B cell (primary cell): ENCODE measurements at places on chromosomes 6 and 20. TPM values are rescaled to one million over a fixed set of nuclear protein-coding genes. Genes with fewer than 3 reads are reported as not detected.

The ADGRG6 gene
- not detected in 2 replicates for total RNA-seq

GRCh38 chr6:38307740-38308139, 332.0 kb downstream of the BTBD9 start:
- peak; percentile 54 for DNase-seq

DNA sequence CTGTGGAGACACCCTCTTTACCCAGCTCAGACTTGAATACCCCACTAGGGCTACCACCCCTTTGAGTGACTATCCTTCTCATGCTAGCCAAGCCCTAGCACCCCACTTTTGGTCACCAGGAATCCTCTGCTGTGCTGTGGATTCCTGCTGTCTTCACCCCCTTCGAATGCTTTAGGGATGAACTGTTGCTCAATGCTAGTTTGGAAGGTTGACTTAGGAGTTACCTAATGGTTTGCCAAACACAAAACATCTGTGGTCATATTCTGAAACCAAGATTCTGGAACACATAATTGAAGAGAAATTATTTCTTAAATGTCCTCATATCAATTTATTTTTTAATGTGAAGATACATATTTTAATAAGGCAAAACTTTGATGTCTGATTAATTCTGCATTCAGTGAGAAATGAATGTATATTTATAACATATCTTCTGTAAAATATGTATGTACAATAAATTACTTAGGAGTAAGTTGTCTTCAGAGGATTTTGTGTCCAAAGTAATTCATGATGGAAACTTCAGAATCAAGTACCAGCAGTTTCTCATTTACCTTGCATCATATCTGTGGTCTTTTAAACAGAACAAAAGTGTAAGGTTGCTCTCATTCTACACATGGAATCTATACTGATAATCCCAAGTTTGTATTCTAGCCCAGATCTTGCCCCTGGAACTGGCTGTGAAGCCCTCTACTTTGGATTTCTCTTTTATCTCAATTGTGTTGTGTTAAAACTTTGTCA, 46.9 kb downstream of the TMEM200A start:
- DNase-seq: no peak

DNA sequence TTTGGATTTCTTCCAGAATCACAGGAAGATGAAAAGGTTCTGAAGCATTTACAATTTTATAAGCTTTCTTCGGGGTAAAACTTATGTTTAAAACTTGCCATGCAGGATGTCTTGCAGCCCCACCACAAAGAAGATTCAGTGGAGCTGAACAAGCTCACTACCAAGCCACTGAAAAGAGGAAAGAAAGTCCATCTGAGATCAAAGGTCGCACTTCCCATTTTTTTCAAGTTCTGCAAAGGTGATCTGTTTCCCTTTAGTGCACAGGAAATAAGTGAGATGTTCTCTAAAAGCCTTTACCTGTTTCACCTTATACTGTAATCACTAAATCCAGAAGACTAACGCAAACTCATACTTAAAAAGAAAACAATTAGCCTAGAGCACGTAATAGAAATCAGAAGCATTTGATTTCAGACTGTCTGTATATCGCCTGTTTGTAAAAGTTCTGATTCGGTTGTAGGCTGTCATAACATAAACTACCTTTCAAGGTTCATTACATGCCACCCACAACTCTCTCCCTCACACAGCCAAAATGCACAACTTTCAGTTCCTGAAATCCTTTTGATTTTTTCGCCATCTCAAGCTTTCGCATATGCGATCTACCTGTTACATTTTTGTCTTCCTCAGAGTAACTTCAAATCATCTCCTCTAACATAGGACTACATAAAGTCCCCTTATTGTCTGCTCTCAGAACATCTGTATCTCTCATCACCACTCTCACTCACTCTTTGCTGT, 1.8 kb downstream of the ECHDC1 start:
- DNase-seq: peak; percentile 69

- DNase-seq: peak; percentile 50
These were observed 95.6 kb upstream of the SHLD1 start for GRCh38 chr20:5654557-5654956.

The SLCO4A1 gene
- total RNA-seq: 79.2 and 79.5 TPM in 2 replicates

DNA sequence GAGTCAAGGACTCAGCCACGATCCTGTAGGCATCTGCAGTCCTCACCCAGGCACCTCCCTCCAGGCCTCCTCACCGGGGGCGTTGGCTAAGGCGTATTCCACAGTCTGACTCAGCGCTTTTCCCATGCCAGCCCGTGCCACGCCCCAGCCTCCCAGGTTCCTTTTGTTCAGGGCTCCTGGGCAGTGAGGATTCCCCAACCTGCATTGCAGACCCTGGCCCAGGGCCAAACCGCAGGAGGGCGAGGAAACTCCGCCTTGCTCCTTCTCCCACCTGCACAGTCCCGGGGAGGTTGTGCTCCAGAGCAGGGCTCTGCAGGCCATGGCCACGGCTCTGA, 202.8 kb upstream of the CST7 start:
- no peak for DNase-seq

DNA sequence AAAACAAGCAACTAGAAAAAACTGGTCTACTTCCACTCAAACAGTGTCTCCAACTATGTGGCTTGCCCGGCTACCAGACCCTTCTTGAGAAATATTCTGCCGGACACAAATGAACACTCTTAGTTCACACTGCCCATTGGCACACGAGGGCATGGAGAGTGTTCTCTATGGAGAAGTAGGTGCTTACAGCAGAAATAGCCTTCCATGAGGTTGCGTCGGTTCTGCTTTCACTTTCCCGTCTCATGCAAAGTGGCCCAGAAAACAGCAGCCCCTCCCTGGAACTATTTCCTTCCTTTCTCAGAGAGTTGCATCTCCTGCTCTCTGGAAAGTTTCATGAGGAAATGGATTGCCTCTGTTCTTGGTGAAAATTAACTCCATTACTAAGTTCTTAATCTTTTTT, 9.5 kb upstream of the HLA-DOA start:
- peak; percentile 93 for DNase-seq
